ENCODE measurements at places on chromosomes 3 and 15.

GRCh38 chr3:195140816-195141793 is 129.9 kb downstream of the XXYLT1 start:
- DNase-seq: no peak

DNA sequence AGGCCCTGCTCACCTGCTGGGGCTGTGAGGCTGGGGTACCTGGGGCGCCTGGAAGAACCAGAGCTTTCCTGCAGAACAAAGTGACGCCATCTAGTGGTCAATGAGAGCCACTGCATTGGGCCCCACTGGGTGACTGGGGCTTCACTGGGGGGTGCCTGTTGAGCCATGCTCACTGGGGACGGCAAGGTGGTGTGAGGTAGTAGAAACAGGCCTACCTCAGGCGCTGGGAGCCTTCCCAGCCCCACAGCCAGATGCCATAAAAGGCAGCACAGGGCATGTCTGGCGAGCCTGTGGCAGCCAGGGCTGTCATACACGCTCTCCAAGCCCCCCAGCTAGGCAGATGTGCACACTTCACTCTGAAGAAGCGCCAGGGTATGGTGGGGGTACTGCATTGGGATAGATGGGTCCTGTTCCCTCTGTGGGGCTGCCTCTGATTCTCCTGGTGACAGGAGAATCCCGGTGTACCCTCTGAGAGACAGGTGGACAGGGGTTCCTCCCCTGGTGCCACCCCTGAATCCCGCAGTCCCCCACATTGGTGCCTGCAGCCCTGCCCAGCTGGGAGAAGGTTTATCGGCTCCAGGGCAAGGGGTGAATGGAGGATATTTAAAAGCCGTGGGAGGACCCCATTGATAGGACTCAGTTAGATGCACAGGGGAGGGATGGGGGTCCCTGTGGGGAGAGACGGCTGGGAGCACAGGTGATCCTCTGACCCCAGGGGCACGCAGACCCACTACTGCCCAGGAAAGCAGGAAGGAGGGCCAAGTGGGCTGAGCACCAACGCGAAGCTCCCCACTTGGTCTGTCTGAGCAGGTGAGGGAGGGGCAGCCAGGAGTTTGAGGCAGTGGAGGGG is 178.8 kb downstream of the NSMCE3 start:
- DNase-seq: peak; percentile 61

- no peak for DNase-seq
Observed at GRCh38 chr15:63476229-63476632, 28.2 kb upstream of the USP3 start.

GRCh38 chr3:55480911-55481743 is 6.0 kb downstream of the WNT5A start:
- DNase-seq: no peak

GRCh38 chr3:195774917-195775316 is 36.8 kb downstream of the MUC4 start:
- no peak for DNase-seq

- no peak for DNase-seq
Observed at GRCh38 chr15:84685304-84685703, 27.3 kb upstream of the NMB start.

GRCh38 chr3:41462103-41462691 is 262.9 kb downstream of the CTNNB1 start:
- DNase-seq: no peak

GRCh38 chr3:9721700-9722060 is 9.9 kb upstream of the BRPF1 start:
- no peak for DNase-seq

- DNase-seq: no peak
Observed at GRCh38 chr3:184129012-184129411, 6.1 kb upstream of the EIF2B5 start.

DNA sequence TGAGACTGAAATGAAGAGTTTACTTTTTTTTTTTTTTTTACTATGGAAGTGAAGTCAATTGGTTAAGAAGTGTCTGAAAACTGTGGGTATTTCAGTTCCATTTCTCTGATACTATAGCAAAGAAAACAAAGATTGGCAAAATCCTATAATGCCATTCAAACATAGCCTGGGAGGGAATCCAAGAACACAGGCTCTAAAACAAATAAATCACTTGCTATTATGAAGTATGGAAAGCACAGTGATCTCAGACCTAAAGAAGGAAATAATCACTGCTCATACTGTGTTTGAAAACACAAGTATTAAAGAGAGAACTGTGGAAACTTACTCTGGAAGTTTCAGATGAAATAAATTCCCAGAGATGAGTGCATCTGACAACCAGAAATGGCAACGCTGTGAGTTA is 12.0 kb downstream of the SAMMSON start:
- no peak for DNase-seq

GRCh38 chr15:62927196-62927595 is 115.4 kb upstream of the TPM1 start:
- no peak for DNase-seq

GRCh38 chr15:23069496-23070166 is 30.3 kb upstream of the TUBGCP5 start:
- no peak for DNase-seq

- DNase-seq: no peak
Observed at GRCh38 chr15:100284701-100285100, 57.1 kb downstream of the ADAMTS17 start.

GRCh38 chr15:80712956-80713355 is 17.8 kb downstream of the ABHD17C start:
- no peak for DNase-seq

GRCh38 chr15:32679298-32679690 is 37.8 kb downstream of the SCG5 start:
- no peak for DNase-seq

All from T-helper 2 cell (primary cell).